ENCODE measurements at places on chromosomes 11 and 22. TPM values are rescaled to one million over a fixed set of nuclear protein-coding genes. Genes with fewer than 3 reads are reported as not detected.

OVCH2 gene
- total RNA-seq, result 0.44 TPM

DNA sequence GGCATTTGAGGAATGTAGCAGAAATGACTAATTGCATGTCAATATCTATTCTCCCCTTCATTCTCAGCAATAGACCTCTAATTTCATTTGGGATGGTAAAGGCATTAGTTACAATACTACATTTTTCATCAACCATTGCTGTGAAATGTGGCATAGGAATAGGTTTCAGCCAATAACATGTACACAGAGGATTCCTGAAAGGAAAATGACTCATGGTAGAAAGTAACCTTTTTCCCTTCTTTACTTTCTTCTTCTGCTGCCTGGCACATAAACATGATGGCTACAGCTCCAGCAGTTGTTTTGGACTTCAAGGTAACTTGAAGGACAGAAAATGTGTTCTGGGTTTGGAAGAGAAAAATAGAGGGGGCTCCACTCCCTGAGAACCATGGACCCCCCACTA lies 231.8 kb upstream of the CTSC start:
- ATAC-seq, result no peak

TSGA10IP gene
- not detected for total RNA-seq

GRCh38 chr11:96704847-96705246 lies 315.0 kb downstream of the JRKL start:
- no peak for ATAC-seq

GRCh38 chr11:18791969-18792628 lies 501 bp upstream of the PTPN5 start:
- no peak for ATAC-seq

DNA sequence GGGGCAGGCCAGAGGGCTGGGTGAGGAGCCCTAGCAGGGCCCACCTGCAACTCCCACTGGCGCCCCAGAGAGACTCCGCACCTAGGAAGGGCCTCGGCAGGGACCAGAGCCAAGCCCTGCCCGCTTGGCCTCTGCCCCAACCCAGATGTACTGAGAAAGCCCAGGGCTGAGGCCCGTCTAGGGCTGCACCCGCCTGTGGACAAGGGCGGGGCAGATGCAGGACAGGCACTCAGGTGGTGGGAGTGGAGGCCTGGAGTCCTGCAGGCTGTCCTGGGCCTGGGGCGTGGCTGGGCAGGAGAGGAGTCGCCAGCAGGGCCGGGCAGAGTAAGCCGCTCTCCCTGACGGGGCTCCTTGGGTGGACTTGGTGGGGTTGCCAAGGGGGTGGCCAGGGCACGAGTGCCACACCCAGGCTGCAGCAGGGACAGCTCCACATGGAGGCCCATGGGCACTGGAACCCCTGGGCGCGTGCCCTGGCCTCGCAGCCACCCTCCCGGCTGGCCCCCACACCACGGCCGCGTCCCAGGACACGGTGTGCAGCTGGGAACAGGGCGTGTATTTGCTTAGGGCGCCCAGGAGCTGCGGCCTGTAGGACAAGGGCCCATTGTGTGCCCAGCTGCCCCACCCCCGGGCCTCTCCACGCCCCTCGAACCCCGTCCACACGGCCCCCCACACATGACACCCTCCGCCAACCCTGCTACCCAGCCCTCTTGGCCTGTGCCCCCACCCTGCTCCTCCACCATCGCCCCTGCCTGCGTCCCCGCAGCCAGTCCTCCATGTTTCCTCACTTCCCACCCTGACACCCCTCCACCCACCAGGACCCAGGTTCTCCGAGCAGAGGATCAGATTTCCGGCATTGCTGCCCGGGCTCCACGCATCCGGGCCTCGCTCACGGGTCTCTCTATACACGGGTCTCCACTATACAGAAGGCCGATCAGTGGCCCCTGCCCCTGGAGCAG lies 11.3 kb upstream of the PIM3 start:
- ATAC-seq, result peak; percentile 69
